ENCODE measurements at places on chromosomes 4 and X.

GRCh38 chr4:129410115-129410514, 314.2 kb downstream of the C4orf33 start:
- no peak for DNase-seq

GRCh38 chr4:83920375-83920774, 384.5 kb downstream of the GPAT3 start:
- no peak for DNase-seq

DNA sequence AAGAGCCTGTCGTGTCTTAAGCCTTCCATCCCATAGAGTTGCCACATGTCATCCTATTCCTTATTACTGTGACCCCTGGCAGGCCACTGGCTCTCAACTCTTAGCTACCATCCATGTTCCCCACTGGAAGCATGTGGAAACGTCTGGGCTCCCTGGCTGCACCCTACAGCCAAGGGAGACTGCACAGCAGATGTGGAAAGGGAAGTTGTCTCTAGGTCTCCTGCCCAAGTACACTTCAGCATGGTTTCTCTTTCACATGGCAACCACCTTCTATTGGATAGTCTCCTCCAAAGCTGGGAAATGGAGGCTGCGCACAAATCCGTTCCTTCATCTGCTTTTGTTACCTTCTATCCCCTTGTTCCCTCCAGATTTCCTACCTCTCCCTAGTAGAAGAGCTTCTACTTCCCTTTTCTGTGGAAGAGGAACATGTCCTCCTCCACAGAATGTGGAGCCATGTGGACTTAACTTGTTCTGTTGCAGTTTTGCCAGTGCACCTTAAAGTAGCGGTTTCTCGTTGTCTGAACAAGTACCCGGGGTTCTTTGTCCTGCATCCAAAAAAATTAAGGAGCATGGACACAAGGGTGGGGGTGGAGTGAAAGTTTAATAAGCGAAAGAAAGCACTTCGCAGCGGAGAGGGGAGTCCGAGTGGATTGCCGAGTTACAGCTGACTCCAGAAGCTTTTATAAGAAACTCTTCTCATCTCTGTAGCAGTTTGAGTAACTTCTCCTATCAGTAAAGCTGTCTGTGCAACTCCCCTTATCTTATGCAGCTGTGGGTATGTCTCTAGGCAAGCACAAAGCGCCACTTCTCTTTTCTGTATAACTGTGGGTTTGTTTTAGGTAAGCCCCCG, 52.5 kb downstream of the HMGB2 start:
- peak; percentile 97 for DNase-seq

- DNase-seq = no peak
These were observed 814 bp upstream of the RBM47 start for GRCh38 chr4:40630335-40631021.

Data from OCI-M1 (cell line).